ENCODE measurements at places on chromosomes 16 and 17.

DNA sequence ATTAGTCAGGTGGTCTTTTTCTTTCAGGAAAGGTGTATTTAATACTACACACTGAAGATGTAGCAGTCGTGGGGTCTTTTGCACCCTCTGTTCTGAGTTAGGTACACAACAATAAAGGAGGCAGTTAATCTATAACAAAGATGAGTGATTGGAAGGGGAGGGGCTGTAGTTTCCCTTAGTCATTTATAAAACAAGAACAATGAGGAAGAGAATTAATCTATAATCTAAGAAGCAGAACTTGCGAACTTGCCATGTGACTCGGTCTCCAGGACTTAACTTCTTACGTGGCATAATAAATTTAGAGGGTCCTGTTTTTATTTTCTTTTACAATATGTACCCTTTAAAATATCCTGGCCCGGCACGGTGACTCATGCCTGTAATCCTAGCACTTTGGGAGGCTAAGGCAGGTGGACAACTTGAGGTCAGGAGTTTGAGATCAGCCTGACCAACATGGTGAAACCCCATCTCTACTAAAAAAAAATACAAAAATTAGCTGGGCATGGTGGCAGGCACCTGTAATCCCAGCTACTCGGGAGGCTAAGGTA lies 8.6 kb upstream of the APPBP2 start:
- no peak for DNase-seq

GRCh38 chr17:70343114-70343513 lies 173.8 kb downstream of the KCNJ2 start:
- DNase-seq = no peak

- no peak for DNase-seq
Measured at GRCh38 chr17:31653691-31654090, 205.4 kb downstream of the COPRS start.

- DNase-seq = no peak
Measured at GRCh38 chr16:8286348-8286747, 304.0 kb downstream of the TMEM114 start.

- no peak for DNase-seq
Measured at GRCh38 chr17:45912319-45912718, 18.0 kb downstream of the MAPT start.

GRCh38 chr17:15777717-15778116 lies 45.6 kb downstream of the TBC1D26 start:
- DNase-seq = no peak

DNA sequence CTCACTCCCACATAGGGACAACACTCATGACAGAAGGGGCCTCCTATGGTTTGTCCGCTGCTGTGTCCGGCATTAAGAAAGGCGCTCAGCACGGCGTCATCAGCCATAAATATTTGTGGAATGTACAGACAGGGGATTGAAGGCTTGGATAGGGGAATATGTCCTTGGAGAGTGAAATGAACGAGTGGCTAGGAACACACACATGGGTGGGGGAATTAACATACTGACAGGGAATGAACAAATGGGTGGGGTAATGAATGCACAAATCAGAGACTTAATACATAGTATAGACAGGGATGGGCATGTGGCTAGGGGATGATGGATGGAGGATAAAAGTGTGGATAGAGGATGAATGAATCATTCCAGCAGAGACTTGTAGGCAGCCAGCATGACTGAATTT lies 154.0 kb upstream of the HSBP1 start:
- no peak for DNase-seq
